Frontal cortex (tissue), 4 donors: ENCODE measurements at places on chromosomes 7 and 10. TPM values are rescaled to one million over a fixed set of nuclear protein-coding genes. Genes with fewer than 3 reads are reported as not detected.

Gene PNLIPRP1
- total RNA-seq: not detected

Gene EPDR1
- total RNA-seq: 20.0 TPM

Gene FAM53B
- total RNA-seq: 23.2 TPM

Gene CFTR
- total RNA-seq: under 0.01 TPM

Gene IQUB
- total RNA-seq: 2.0 TPM

Gene OSBPL3
- 4.5 TPM for total RNA-seq

Gene NAT16
- total RNA-seq: 0.82 TPM

Gene CDNF
- total RNA-seq: 0.82 TPM

Gene KCNH2
- 6.1 TPM for total RNA-seq

Gene OPALIN
- total RNA-seq: not detected

Gene NSUN5
- 15.9 TPM for total RNA-seq

Gene AFAP1L2
- 6.1 TPM for total RNA-seq

Gene UCMA
- total RNA-seq: not detected

Gene NPFFR1
- 1.2 TPM for total RNA-seq
